ENCODE measurements at places on chromosomes 6 and 20.
A peak's percentile ranks its signal among the peaks of the same experiment; 100 is the strongest.

- DNase-seq = peak; percentile 5
These were observed 115.7 kb downstream of the PRIM2 start for GRCh38 chr6:57432919-57433684.

GRCh38 chr6:241336-241865 lies 50.9 kb upstream of the DUSP22 start:
- DNase-seq = no peak

DNA sequence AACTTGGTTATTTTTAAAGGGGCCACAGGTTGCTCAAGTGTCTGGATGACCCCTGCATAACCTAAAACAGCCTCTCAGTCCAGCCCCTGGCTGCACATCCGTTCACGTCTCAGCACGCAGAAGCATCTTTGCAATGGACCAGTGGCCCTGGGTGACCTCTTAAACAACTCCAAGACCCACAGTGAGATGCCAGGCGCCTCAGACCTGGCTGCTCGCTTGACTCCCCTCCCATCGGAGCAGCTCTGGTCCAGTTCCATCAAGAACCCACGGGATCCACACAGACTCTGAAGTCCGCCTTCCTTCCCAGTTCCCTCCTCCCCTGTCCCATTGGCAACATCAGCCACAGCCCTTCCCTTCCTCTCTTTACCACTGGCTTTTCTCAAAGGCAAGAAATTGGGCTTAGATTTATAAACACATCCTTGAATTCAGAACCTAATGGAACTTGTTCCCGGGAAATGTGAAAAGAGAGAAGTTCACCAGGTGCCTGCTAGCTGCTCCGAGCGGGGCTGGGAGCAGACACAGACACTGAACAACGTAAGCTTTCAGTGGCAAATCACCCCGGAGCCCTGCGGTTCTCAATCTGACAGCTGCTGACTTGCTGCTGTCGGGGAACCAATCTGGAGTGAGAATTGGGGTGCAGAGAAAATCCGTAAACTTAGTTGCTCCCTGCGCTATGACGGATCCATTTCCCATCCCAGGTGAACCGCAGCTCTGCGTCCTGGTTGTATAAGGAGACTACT lies 39.6 kb upstream of the MPC1 start:
- no peak for DNase-seq

DNA sequence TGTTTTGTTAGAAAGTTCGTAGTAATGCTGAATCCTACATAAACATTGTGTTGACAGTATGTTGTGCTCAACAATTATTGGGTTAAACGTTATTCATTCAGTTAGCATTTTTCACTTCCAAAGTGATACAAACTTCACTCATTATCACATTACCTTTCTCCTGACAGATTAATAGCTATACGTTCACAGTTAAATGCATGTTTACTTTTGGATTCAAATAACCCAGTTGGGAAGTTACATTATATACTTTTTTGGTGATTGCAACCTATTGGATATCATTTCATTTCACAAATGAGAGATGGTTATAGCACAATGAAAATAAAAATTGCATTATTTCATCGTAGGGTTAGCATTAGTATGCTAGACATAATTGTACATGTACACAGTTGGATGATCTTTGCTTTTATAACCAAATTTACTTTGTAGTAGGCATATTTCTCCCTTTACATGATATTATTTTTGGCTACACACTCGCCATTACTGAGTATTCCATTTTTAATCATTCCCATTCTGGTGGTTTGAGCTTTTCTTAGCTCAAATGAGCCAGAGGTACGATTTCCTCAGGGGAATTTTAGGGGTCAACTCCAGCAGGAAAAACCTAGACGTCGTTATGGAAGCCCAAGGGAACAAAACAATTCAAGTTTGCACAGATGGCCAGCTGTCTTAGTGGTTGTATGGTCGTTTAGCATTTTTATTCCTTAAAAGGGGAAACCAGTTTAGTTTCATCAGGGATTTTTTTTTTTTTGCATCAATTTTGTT lies 2.1 kb upstream of the HIVEP1 start:
- peak; percentile 16 for DNase-seq

DNA sequence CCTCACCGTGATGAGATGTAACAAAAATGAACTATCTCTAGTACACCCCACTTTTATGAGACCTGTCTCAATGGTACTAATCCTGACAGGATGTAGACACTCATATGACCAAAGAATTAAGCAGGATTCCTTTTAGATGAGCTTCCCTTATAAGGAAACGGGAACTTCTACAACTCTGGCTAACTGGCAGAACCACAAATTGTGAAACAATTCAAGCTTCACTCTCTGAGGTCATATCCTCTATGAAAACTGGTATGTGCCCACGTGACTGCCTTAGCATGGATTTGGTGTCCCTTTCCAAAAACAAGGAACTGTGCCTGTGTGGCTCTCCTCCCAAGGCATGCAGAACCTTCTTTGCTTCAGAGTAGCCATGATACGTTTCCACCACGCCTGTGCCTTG lies 14.1 kb upstream of the CPNE5 start:
- peak; percentile 10 for DNase-seq

DNA sequence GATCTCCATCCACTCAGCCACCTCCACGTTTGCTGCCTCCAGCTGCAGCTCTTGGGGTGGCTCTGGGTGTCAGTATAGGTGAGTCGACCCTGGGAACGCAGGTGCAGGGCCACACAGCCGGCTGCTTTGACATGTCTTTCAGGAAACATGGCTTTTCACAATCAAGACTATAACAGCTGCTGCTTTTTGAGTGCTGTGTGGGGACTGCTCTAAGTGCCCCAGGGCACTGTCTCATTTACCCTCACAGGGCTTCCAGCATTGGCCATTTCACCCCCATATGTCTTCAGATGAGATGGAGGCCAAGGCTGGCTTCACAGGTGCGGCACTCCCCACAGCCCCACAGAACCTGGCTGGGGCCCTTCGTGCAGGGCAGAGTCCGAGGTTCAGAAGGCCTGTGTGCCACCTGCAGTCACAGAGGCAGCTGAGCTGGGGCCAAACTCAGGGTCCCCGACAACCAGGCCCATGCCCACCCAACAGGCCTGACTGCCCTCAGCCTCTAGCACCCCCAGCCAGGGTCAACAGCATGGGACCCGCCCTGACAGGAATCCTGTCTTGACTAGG lies 14.9 kb upstream of the CST7 start:
- DNase-seq = no peak

- DNase-seq = no peak
These were observed 103.5 kb downstream of the TINAG start for GRCh38 chr6:54411767-54412166.

Data from CD4-positive, alpha-beta T cell treated with Interleukin-17A for 1 hour (primary cell).